ENCODE measurements at places on chromosomes 12 and 14.

DNA sequence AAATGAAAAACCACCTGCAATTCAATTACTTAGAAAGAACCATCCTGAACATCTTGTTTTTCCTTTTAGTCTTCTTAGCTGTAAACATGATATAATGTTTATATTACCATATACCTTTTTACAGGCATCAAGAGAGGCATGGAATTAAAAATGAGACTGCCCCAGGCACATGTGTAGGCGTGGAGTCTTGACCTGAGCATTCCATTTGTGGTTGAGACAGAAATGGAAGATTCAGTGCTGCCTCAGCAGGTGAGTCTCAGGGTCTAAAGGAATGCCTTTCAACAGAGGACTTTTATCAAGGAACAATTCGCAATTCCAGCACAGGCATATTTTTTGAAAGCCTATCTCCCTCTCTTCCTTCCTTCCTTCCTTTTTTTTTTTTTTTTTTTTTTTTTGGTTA lies 8.0 kb upstream of the NANOGNB start:
- no peak for DNase-seq

- DNase-seq, result no peak
These were observed 4.4 kb downstream of the KRT18 start for GRCh38 chr12:52953181-52953841.

DNA sequence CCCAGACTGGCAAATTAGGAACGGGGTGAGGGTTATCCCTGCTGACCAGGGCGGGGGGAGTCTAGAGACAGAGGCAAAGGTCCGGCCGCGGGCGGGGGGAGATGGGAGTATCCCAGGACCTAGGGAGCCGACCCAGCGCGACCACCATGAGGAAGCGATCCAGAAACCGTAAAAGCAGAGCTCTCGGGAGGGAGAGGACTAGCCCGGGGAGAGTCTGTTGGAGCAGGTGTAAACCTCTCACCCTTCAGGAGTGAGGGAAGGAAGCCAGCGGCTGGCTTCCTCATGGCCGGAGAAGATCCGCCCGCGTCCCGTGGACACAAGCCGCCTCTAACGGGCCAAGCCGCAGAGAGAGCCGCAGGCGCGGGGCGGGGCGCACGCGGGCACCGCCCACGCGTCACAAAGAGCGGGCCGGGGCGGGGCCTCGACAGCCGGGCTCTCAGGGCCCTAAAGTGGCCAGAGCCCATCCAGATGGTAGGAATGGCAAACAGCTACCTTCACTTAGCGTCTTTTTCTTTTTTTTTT lies at the start of gene ACRBP:
TSS of gene ACRBP (minus strand) at position 350 of the 522 bp plus-strand sequence. CDS start at position 284, 66 bp downstream.
- peak; percentile 78 for DNase-seq

GRCh38 chr12:26268841-26269561 lies 73.6 kb downstream of the SSPN start:
- DNase-seq, result no peak

- no peak for DNase-seq
These were observed 63.1 kb downstream of the ARMH4 start for GRCh38 chr14:58088961-58089360.

- DNase-seq, result no peak
These were observed 4.0 kb upstream of the AQP2 start for GRCh38 chr12:49946497-49946896.

DNA sequence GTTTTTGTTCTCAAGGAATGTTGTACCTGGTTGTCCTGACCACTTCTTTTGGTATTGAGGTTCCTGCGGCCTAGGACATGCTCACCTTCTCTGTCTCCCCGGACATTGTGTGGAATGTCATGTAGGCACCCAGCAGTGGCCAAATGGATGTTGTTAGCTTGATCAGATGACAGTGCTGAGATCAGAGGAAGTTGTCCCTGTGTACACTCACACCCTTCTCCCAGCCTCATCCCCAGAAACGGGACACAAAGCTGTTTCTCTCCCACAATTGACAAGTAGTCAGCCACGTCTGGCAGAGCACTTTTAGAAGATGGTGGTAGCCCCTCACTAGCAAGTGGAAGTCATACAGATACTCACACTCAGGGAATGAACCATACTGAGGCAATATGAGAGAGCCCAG lies 3.0 kb downstream of the PLEKHH1 start:
- DNase-seq, result no peak

GRCh38 chr12:5592310-5592709 lies 160.4 kb downstream of the NTF3 start:
- no peak for DNase-seq

DNA sequence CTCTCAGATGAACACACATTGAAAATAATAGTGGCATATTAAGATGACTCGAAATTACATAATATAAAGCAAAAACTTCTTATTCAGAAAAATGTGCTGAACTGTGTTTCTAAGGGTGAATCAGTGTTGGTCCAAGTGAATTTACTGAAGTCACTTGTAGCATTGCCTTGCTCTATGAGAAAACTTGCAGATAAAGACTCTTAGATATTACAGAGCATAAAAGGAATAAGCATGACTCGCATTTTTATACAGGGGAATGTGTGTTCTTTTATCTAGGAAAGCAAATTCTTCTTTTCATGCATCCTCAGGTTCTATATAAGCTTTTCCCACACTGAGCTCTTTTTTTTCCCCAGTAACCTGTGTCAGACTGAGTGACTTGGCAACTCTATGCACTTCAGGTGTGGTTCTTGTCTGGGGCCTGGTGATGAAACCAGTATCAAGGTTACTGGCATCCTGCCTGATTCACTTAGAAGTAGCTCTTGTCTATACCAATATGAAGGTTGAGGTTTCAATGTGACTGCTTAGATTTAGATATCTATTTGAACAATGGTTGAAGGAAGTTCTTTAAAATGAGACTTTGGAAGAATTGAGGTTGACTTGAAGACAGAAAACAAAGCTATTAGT lies 76.1 kb downstream of the OTOGL start:
- no peak for DNase-seq

GRCh38 chr14:34021096-34021495 lies 70.2 kb upstream of the EGLN3 start:
- no peak for DNase-seq

DNA sequence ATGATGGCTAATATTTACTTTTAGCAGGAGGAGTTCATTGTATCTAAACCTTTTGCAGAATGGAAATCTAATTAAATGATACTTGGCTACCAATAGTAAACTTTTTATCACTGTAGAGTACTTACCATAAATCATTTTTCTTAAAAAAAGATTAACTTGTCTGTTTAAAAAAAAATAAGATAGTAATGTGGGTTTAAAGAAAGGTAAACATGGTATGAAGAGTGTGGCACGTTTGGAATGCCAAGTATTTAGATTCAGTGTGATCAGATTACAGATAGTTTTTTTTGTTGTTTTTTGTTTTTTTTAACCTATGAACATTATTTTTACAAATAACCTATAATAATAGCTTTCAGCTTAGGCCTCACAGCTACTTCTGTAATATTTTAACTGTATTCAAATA lies 25.8 kb downstream of the KTN1 start:
- no peak for DNase-seq

DNA sequence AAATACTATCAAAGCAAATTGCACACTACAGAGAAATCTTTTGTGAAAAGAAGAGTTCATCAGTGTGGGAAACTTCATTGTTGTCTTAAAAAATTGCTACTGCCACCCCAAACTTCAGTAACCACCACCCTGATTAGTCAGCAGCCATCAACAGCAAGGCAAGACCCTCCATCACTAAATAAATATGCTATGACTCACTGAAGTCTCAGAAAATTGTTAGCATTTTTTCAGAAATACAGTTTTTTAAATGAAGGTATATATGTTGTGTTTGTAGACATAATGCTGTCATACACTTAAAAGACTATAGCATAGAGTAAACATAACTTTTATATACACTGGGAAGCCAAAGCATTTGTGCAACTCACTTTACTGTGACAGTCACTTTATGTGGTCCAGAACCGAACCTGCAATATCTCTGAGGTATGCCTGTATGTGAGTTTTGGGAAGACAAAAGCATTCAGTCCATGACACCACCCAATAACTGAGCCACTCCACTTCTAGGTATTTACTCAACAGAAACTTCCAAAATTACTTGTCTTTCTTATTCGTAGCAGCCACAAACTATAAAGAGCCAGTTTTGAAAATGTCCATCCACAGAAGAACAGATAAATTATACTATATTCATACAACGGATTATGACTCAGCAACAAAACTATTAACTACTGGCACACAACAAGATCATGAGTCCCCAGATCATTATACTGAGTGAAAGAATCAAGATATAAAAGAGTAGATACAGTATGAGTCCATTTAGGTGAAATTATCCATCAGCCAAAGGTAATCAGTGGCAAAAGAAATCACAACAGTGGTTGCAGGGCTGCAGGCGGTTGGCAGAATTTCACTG lies 649.6 kb downstream of the BCL11B start:
- DNase-seq, result no peak

GRCh38 chr12:9931245-9931644 lies 925 bp downstream of the CLEC2A start:
- no peak for DNase-seq

DNA sequence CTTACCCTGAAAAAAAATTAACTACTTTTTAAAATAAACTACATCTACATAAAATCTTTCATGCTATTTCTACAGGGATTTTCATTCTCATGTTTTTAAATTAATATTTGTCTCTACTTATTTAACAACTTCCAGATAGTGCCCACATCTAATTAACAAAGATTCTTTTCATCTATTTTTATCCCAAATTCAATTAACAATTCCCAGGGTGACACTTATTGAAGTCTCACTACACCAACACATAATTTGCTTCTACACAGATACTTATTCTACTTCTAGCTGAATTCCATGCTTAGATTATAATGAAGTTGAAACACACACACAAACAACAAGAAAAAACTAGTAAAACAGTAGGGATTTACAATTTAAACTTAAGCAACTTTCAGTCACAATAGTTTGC lies 336.6 kb downstream of the ACSS3 start:
- DNase-seq, result no peak

GRCh38 chr12:68432622-68433021 lies 100.5 kb upstream of the MDM1 start:
- DNase-seq, result no peak

DNA sequence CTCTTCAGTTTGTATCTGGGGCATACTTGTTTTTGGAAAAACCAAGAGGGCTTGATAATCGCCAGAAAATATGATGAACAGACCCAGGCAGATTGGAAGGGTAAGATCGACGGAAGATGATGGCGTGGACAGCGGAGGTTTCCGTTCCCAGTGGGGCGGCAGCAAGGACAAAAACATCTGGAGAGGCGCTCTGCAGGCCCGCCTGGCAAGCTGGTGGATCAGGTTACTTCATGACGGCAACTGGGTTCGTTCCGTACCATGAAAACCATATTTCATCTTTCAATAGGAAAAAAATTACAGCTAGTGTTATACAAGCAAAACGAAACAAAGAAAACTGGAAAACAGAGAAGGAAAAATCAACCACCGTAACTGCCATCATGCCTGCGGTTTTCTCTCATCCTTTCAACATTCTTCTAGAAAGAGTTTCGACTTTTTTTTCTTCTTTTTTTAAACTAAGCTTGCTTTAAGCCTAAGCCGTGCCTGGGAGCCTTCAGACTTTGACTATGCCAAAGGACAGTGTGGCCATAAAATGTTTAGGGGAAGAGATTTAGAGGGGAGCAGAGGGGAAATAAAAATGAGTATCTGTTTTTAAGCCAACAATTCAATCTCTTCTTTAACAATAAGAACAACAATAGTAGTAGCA lies 210.5 kb downstream of the FOXN3 start:
- DNase-seq, result no peak

GRCh38 chr12:86663716-86664115 lies 407.5 kb upstream of the MGAT4C start:
- no peak for DNase-seq

GRCh38 chr12:122003651-122004611 lies 17.8 kb upstream of the BCL7A start:
- DNase-seq, result peak; percentile 54

DNA sequence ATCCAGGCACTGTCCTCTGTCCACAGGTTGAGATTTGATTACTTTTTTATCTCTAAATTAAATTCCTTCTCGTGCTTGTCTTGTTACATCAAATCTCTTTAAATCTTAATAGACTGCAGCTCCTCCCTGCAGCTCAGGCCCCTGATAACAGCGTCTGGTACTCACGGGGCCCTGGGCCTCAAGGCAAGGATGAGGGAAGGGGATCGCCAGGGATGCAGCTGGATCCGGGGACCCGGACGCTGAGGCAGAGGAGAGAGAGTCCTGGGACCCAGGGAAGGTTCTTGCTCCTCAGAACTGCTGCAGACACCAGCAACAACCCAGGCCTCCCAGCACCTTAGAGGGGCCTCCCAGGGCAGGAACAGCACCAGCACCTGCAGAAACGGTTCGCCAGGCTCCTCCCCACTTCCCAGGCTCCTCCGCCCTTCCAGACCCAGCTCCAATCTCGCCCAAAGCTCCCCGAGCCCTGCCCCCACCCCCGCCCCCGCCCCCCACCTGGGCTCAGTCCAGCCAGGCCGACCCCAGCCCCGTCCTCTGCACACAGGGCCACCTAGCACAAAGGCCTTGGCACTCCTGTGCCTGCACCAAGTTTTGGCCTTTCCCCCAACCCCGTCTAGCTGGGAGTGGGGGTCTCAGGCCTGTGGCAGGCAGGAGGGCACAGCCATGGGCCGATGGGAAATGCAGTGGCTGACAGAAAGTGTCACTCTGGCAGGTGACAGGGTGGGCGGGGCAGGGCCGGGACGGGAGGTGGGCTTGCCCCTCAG lies 60.3 kb upstream of the GALNT9 start:
- DNase-seq, result no peak
